ENCODE measurements at places on chromosomes 6 and 20.

DNA sequence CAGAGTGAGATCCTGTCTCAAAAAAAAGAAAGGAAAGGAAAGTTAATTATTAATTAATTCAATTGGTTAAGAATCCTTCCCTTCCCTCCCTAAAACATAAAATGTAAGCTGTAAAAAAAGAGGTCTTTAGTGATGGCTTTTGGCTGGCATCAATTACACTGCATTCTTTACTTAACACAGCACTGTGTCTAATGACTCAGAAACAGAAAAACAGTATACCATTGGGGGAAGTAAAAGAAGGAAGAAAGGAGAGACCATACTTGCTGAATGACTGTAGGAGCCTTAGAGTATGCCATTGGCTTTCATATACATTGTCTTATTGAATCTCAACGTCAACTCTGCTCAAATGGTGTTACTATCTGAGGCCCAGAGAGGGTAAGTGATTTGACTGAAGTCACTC lies 18.3 kb upstream of the CITED2 start:
- no peak for DNase-seq

GRCh38 chr6:135522965-135523692 lies 25.6 kb upstream of the AHI1 start:
- no peak for DNase-seq

DNA sequence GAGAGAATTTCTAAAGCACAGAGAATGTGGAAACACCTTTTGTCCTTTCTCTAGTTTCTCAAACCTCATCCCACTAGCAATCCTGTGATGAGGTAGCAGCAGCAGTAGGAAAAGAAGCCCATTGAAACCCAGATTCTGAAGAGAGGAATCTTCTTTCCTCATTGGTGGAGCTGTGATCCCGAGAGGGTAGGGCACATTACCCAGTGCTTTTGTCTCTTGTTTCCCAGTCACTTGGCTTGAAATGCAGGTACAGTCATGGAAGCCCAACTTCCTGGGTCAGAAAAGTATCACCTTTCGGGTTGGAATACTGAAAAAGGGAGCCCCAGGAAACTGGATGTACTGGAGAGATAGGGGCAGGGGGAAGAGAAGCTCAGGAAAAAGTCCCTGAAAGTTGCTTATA lies 417.4 kb downstream of the TBC1D32 start:
- no peak for DNase-seq

GRCh38 chr6:43702534-43703440 lies 15.2 kb upstream of the MRPS18A start:
- no peak for DNase-seq

- DNase-seq, result no peak
These were observed 50.2 kb upstream of the UTRN start for GRCh38 chr6:144234935-144235334.

- no peak for DNase-seq
These were observed 203.1 kb downstream of the ASCC3 start for GRCh38 chr6:100678027-100678426.

DNA sequence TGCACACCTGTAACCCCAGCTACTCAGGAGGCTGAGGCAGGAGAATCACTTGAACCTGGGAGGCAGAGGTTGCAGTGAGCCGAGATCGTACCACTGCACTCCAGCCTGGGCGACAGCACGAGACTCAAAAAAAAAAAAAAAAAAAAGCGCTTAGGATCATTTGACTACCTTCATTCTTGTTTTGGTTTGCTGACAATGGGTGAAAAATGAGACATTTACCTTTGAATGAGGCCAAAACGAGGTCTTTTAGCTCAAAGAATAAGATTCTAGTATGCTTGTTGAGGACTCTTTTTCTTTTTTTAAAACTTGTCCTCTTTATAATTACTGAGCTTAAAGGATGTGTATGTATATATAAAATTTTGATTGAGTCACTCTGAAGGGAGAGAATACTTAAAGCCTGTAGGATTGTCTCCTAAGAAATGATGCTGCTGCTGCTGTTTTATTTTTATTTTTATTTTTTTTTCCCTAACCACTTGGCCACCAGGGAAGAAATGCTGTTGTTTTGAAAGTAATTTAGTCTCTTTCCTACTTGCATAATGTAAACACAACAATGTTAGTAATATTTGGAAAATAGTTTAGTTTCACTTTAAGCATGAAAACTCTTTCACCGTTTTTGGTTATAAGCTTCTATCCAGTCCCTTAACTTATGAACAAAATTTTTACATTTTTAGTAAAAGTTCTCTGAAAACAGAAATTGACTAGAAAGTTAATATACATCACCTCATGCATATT lies 7.9 kb downstream of the UBR2 start:
- DNase-seq, result no peak

GRCh38 chr6:117210279-117210678 lies 55.1 kb upstream of the VGLL2 start:
- no peak for DNase-seq

DNA sequence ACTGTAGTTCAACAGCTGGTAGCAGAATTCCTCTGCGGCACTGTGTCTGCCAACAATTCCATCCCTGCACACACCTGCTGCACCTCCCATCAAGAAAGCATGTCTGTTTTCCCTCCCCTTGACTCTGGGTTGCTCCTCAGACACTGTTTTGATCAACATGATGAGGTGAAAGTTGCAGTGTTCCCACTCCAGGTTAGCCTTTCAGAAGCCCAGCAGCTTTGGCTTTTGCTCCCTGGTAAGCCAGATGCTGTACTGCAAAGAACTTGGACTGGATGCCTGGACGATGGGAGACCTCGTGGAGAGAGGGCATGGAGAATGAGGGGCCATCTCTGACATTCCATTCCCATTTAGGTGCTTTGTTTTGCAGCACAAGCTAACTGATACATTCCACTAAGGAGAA lies 79.1 kb upstream of the MAFB start:
- no peak for DNase-seq

DNA sequence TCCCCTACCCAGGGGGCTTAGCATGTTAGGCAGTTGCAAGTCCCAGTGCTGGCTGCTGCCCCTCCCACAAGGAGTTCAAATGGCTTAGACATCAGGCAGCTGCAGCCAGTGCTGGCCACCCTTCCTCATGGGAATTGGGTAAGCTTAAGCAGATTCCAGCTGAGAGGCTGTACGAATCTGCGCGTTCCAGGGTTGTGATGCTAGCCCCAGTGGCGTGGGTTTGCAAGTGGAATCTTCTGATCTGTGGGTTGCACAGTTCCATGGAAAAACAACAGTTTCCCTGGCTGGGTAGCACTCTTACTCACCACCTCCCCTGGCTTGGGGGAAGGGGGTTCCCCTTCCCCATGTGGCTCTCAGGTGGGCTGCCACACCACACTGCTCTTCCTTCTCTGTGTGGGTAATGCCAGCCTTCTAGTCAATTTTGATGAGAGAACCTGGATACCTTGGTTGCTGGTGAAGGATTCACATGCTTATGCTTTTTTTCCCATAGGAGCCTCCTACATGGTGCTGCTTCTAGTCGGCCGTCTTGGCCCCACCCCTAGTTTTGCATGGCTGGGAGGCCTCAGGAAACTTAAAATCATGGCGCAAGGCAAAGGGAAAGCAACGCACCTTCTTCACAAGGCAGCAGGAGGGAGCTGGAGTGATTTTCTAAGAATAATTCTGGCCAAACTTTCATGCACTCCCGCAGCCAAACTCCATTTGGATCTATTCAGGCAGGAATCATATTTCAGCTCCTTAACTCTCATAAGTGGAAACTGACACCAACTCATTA lies 13.0 kb downstream of the DYNLT2 start:
- DNase-seq, result no peak

GRCh38 chr6:154996016-154996590 lies 988 bp downstream of the TIAM2 start:
- no peak for DNase-seq

DNA sequence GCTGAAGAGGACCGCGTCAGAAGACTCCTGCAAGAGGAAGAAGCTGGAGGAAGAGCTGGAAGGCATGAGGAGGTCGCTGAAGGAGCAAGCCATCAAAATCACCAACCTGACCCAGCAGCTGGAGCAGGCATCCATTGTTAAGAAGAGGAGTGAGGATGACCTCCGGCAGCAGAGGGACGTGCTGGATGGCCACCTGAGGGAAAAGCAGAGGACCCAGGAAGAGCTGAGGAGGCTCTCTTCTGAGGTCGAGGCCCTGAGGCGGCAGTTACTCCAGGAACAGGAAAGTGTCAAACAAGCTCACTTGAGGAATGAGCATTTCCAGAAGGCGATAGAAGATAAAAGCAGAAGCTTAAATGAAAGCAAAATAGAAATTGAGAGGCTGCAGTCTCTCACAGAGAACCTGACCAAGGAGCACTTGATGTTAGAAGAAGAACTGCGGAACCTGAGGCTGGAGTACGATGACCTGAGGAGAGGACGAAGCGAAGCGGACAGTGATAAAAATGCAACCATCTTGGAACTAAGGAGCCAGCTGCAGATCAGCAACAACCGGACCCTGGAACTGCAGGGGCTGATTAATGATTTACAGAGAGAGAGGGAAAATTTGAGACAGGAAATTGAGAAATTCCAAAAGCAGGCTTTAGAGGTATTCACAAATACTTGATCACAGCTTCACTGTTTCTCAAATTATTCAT lies 8.9 kb upstream of the SNRNP48 start:
- no peak for DNase-seq

GRCh38 chr6:18395856-18396197 lies 8.7 kb downstream of the RNF144B start:
- DNase-seq, result no peak

- DNase-seq, result no peak
These were observed at the start of gene GDAP1L1 for GRCh38 chr20:44247131-44247571. Gene GDAP1L1 (plus strand): TSS chr20:44247308. CDS start chr20:44247335, 27 bp downstream.

GRCh38 chr6:37711331-37712241 lies 13.9 kb upstream of the MDGA1 start:
- DNase-seq, result no peak

DNA sequence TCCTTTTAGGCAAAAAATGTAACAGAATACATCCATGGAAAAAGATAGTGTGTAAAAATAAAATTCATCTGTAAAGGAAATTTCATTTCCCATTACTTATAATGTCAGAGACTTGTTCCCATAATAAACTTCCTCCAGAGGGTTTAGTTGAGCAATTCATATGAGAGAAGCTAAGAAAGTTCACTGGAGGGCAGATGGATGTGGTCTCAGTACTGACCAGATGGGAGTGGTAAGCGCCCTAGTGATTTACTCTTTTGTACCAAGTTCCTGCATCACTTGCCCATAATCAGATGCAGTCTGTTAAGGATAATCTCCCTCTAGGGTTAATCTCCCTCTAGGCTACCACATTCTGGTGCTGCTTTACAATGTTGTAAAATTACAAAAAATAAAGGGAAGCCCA lies 61.7 kb downstream of the ESF1 start:
- DNase-seq, result no peak

DNA sequence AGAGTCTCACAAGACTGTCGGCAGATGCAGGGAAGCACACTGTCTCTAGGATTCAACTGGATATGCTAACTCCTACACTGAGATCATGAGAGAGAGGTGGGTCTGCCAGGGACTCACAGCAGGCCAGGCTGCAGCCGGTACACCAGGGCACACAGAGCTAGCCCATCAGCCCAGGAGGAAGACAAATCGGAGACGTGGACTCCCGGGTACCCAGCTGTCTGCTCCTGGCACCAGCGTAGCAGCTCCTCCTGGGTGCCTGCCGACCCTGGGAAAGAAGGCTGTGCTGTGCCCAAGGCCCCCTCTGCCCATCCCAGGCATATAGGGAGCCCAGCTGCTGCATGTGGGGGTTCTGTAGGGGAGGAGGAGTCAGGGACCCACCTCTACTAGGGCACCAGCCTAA lies 7.0 kb downstream of the MICAL1 start:
- DNase-seq, result no peak

GRCh38 chr20:4844325-4844724 lies 122.6 kb downstream of the PRND start:
- DNase-seq, result no peak

GRCh38 chr6:106743612-106744011 lies 114.2 kb downstream of the QRSL1 start:
- DNase-seq, result no peak

- DNase-seq, result no peak
These were observed 117.0 kb upstream of the KCNK16 start for GRCh38 chr6:39439342-39440038.

DNA sequence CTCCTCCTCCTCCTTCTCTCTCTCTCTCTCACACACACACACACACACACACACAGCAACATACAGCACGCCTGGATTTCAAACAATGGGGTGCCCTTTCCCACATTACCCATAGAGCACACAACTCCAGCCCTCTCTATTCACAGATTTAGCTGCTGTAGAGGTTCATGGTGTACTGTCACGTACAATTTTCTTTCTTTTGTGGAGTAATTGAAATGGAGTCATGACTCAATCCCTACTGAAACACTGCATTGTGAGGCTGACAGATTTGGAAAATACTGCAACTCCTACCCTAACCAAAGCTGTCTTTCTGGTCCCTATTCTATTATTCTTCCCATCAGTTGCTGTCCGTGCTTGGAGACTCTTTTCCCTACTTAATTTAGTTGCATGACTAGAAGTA lies 166.9 kb downstream of the EDN1 start:
- DNase-seq, result no peak

DNA sequence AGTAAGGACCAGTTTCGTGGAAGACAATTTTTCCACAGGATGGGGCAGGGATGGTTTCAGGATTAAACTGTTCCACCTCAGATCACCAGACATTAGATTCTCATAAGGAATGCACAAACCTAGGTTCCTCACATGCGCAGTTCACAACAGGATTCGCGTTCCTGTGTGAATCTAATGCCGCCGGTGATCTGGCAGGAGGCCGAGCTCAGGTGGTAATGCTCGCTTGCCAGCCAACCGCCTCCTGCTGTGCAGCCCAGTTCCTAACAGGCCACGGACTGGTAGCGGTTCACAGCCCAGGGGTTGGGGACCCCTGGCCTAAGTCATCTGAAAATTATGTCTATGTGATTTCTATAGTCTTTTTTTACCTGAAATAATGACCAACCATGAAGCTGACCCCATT lies 217.5 kb downstream of the TMEM200A start:
- no peak for DNase-seq

DNA sequence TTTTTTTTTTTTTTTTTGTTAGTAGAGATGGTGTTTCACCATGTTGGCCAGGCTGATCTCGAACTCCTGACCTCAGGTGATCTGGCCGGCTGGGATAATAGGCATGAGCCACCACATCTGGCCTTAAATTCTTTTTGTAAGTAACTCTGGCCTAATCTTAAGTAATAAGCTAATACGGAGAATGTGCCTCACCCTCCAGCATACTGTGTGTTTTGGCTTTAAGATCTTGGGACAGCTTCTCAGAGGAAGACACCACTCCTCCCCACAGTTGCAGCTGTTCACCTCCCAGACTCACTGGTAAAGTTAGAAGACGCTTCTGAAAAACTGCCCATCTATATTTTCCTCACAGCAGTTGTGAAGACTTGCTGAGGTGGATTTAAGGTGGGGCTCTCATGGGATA lies 120.8 kb downstream of the CCDC170 start:
- DNase-seq, result no peak

- no peak for DNase-seq
These were observed 30.9 kb downstream of the MAP3K5 start for GRCh38 chr6:136761227-136761922.

Measured in activated T-helper 1 cell treated with anti-CD3 and anti-CD28 coated beads, Interleukin-2, amount 50 U/mL, for 16 hours (primary cell).